ENCODE measurements at places on chromosomes 4 and X.

DNA sequence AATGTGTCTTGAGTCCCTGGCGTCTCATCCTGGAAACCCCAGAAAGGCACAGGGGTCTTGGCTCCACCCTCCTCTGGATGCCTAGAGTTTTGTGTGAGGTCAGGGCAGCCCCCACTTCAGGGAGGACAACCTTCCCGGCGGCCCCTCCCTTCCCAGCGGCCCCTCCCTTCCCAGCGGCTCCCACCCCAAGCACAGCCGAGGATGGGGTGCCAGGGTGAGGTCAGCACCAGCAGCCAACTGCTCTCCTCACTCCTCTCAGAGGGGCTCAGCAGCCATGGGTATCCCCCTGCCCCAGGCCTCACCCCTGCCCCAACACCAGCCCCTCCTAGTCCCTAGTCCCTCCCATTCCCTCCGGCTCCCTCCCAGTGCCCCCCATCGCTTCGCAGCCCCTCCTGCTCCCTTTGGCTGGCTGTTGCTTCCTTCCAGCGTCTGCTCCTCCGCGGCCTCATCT is 17.4 kb downstream of the DGKQ start:
- DNase-seq = no peak

DNA sequence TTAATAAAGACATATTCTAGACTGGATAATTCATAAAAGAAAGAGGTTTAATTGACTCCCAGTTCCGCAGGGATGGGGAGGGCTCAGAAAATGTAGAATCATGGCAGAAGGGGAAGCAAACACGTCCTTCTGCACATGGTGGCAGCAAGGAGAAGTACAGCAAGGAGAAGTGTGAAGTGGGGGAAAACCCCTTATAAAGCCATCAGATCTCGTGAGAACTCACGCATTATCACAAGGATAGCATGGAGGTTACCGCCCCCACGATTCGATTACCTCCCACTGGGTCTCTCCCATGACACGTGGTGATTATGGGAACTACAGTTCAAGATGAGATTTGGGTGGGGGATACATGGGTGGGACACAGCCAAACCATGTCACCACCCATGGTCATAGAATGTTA is 58.3 kb downstream of the MTNR1A start:
- DNase-seq = no peak

- no peak for DNase-seq
These were observed 211.0 kb downstream of the CAMK2D start for GRCh38 chr4:113550510-113550909.

DNA sequence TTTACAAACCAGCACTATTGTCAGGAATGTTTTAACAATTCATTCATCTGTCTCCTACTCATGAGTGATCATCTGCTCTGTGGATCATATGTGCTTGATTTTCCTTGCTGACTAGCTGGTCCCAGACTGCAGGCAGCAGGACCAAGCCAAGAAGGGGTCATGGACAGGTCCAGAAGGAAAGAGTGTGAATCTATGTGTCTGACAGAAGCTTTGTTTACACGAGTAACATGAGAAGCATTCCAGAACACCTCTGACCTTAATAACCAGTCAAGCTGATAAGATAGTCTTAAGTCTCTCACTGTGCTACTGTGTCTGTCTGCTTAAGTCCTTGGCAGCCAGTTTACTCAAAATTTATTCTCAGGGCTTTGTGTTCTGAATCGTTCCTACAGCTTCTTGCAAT is 39.0 kb downstream of the GUCY1A1 start:
- no peak for DNase-seq

- DNase-seq = no peak
These were observed 16.9 kb upstream of the OCIAD1 start for GRCh38 chr4:48813964-48814363.

Data from activated naive CD4-positive, alpha-beta T cell treated with Interleukin-2 at 50 U/mL for 16 hours (primary cell).